ENCODE measurements at places on chromosomes 2 and 18. TPM values are rescaled to one million over a fixed set of nuclear protein-coding genes. Genes with fewer than 3 reads are reported as not detected.
A peak's percentile ranks its signal among the peaks of the same experiment; 100 is the strongest.

DNA sequence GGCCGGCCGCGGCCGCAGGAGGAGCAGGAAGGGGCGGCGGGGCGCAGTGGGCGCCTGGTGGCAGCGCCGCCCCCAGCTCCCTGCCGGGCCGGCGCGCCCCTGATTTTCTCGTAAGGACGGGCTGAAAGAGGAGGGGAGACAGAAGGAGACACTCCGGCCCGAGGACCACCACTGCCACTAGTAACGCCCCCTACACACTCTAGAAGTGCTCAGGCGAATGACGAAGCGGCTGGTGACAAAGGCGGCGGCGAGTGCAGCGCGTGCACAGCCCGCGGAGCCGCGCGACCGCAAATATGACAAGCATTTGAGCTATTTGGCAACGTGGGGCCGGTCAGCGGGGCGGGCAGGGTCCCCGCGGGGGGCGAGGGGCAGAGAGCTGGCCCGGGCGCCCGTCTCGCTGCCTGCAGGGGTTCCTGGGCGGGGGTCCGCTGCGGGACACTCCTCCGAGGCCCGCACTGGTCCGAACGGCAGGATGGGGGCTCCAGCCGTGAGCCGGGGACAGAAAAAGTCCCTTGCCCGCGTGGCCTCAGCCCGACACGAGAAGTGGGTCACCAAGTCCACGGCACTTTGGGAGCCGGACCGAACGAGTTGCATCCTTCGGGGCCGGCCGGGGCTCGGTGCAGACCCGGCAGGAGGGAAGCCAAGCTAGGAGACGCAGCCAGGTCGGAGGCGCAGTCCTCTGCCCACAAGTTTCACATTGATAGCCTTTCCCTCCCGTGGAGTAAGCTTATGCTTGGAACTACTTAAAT, 524 bp upstream of the SERTAD2 start:
- DNase-seq: peak; percentile 77

DNA sequence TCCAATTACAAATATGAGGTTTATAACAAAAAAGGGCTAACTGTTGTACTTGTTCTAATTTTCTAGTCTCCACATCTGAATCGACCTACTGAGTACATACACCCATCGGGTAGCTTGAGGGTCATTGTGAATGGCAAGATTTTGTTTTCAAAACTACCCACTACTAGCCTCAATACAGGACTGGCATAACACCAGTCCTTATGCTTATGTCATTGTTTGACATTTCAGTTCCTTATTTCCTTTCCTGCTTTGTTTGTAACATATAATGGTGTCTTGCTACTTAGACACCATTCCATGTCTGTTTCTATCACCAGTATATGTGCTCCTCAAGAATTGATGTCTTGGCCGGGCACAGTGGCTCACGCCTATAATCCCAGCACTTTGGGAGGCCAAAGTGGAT, 86.0 kb downstream of the EPHA4 start:
- no peak for DNase-seq

DNA sequence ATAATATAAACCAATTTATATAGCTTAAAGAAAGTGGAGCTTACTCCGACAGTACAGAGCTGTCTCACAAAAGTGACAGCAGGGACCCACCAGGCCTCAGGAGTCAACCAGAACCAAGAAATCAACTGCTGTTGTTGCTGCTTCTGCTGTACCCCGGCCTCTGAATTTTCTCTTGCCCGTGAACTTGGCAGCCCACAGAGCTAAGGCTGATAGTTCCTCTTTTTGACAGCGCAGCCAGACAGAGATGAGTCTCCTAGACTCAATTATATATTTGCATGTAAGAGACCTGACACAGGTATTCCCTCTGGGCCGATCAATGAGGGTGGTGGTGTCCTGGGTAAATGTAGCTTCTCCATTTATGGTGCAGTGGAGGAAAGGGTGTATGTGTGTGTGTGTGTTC, 109.4 kb downstream of the KCTD1 start:
- no peak for DNase-seq

DNA sequence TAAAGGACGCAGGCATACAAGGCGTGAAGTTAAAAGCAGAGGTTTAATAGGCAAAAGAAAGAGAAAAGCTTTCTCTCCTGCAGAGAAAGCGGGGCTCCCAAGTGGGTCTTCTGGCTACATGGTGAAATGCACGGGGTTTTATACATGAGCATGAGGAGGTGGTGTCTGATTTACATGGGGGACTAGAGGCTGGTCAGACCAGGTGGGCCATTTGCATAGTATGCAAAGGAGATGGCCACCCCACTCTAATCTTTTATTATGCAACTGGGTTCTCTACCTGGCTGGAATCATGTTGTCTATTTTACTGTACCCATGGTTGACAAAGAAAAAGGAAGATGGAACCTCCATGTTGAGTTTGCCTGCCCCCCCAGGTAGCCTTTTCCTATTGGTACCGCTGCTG, 356.2 kb downstream of the KCNJ3 start:
- DNase-seq: no peak

DNA sequence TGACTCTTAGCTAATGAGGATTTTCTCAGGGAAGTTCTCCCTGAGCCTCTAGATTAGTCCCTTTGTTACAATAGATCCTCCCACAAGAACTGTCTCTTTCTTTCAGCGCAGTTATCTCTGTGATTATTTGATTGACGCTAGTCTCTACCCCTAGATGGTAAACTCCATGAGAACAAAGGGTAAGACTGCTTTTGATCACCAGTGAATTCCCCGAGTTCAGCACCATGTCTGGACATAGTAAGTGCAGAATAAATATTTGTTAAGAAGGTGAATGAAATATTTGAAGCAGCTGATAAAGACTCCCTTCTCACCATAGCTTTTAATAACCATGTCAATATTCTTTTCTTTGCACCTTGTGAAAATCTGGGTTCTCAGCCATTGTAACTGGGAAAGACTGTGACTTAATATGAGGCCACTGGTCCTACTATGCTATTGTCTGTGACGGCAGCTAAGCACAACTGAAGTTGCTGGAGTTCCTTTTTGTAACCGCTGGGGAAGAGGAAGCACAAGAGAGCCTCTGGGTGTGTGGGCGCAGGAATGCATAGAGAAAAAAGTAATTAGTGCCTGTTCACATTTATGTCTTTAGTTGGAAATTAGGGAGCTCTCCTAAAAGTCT, 214.7 kb downstream of the TGIF1 start:
- DNase-seq: no peak

Gene IGFBP5
- total RNA-seq: not detected

DNA sequence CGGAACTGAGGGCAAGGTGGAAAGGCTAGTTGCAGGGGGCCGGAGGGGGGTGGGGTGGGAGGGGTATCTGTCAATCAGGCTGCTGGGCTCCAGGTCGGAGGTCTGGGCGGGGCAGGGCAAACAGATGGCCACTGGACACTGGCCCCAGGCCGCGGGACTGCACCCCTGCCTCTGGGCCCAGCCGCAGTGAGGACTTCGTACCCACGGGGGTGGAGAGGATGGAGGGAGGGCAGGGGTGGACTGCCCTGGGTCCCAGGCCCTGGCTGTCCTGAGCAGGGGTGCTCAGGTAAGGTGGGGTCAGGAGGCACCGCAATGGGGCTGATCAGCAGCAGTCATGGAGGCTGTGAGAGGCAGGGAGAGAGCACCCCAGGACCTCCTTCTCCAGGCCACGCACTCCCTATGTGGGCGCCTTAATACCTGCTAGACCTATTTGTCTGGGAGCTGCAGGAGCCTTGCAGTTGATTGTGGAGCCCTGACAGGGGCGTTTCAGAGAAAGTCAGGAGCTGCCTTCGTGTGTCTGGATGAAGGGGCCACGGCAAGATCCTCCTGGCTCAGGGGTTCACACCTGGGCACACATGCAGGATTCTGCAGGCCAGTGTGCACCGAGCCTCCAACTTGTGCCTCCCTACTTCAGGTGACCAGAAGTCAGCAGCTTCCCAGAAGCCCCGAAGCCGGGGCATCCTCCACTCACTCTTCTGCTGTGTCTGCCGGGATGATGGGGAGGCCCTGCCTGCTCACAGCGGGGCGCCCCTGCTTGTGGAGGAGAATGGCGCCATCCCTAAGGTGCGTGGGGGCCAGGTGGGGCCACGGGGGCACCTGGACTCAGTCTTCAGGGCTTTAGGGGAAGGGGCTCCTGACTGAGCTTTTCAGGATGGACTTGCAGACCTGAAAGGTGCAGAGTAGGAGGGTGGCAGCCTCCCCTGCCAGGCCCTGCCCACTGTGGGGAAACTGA, 1.5 kb downstream of the CTDSP1 start:
- DNase-seq: no peak

- DNase-seq: no peak
Observed at GRCh38 chr2:96533292-96534073, 3.1 kb upstream of the ARID5A start.

- no peak for DNase-seq
Observed at GRCh38 chr2:73862987-73863386, 29.8 kb upstream of the ACTG2 start.

Gene ZC3H6
- total RNA-seq: 7.2 TPM

Gene FBXO41
- 25.6 TPM for total RNA-seq

- DNase-seq: no peak
Observed at GRCh38 chr2:159131914-159132281, 154.6 kb downstream of the WDSUB1 start.

DNA sequence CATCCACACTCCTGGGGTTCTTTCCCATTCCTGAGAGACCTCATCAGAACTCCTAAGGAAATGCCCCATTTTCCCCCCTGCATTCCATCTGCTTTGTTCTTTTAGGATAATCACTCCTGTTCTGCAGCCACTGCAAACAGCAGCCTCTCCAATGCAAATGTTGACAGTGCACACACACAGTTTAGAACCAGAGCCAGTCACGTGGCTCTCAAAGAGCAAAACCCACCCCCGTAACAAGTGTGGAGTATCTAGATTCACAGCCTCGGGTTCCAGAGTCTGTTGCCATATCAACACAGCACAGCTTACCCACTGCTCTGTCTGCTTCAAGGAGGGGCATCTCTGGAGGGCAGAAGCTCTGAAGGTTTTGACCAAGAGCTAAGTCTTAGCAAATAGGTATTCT, 180.0 kb downstream of the NAPG start:
- no peak for DNase-seq

DNA sequence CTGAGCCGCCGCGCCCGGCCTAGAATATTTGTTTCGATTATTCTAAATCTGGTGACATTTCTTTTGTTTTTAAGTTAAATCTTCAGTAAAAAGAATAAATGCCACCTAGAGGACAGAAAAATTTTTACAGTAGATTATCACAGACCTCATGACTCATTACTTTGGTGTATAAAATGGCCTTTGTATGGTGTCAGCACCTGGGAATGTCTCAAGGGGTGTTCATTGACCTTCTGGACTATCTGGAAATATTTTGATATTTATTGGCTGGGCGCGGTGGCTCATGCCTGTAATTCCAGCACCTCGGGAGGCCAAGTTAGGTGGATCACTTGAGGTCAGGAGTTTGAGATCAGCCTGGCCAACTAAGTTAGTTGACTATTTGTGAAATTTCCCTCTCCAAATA, 30.3 kb upstream of the SLC30A6 start:
- peak; percentile 3 for DNase-seq

DNA sequence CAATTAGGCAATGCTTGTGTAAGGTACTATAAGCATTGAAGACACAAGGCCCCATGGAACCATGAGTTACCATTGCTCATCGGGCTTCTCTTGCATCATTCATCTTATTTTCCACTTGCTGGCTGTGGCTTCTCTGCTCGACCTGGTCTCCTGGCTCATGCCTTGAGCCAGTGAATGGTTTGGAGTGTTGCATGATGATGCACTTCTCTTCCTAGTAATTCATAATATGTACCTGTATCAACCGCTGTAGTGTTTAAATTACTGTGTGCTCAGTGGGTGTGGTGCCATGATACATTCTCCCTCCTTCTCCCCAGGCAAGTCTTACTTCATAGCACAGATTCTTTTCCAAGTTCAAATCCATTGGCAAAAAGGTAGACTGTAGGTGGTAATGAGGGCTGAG, 66.8 kb downstream of the ABCA12 start:
- DNase-seq: no peak

- no peak for DNase-seq
Observed at GRCh38 chr2:216943109-216943508, 83.2 kb upstream of the TNP1 start.

- DNase-seq: no peak
Observed at GRCh38 chr2:8633186-8633734, 48.6 kb upstream of the ID2 start.

Gene AMER3
- total RNA-seq: not detected

GRCh38 chr2:65037178-65037577, 19.0 kb upstream of the CEP68 start:
- no peak for DNase-seq

DNA sequence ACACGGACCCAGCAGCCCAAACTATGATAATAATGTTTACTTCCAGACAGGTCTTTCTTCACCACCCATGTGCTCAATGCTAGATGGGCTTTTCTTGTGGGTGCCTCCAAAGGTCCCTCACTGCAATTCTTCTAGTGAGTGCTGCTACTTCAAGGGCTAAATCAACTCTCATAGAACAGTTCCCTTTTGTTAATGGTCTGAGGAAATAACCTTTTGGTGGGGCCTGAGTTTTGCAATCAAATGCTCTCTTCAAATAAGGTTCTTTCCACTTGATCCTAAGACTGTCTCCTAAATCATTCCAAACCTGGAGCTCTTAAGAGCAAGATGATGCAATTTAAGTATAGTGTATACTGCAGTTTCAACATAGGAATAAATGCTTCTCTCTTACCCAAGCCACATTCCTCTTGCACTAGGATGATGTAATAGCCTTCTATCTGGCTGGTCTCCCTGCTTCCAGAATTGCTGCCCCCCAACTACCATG, 6.0 kb downstream of the NEMP2 start:
- DNase-seq: no peak

DNA sequence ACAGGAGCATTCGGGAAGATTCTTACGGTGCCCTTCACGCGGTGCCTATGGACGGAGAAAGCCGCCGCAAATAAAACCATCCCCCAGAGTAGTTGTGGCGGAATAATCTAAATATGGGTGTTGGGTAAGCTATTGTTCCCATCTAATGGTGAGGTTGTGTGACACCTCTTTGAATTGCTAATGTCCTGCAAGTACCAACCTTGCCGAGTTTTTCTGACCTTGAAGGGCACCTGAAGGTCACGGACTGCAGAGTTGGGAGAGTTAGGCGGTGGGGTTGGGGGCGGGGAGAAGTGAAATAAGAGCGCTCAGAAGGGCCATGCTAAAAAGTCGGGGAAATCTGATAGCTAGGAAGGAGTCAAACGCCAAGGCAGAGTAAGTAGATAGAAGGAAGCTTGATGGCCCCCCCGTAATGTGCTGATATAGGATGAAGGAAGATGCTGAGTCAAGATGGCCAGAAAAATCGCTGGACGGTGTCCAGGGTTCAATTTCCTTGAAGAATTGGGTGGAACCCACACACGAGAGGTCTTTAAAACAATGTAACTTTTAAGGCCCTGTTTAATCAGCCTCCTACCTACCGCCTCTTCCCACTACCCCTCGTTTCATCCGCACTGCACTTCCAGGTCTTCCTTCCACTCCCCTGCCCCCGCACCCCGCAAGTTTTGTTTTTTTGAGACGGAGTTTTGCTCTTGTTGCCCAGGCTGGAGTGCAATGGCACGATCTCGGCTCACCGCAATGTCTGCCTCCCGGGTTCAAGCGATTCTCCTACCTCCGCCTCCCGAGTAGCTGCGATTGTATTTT, 600 bp downstream of the KATNAL2 start:
- no peak for DNase-seq

- DNase-seq: no peak
Observed at GRCh38 chr2:96195410-96196066, 13.1 kb downstream of the STARD7 start.

Gene MCEE
- total RNA-seq: 12.3 TPM

GRCh38 chr2:73564986-73565385, 77.2 kb downstream of the NAT8 start:
- DNase-seq: no peak

Gene TACR1
- total RNA-seq: not detected

Gene KIAA2012
- not detected for total RNA-seq

Gene CSRNP3
- total RNA-seq: not detected

Gene DSG1
- not detected for total RNA-seq

GRCh38 chr18:2850816-2851215, 4.0 kb downstream of the EMILIN2 start:
- DNase-seq: no peak
